Spinal cord (tissue), 10 donors: ENCODE measurements at places on chromosomes 2 and 18. TPM values are rescaled to one million over a fixed set of nuclear protein-coding genes. Genes with fewer than 3 reads are reported as not detected.

Gene MC5R
- polyA plus RNA-seq: 0.40 TPM

GRCh38 chr2:98560256-98560771 is 48.0 kb downstream of the COA5 start:
- DNase-seq: no peak

Gene DSG1
- not detected for polyA plus RNA-seq

GRCh38 chr2:30566631-30567030 is 119.6 kb downstream of the LCLAT1 start:
- no peak for DNase-seq

GRCh38 chr2:51612387-51612786 is 580.5 kb upstream of the NRXN1 start:
- DNase-seq: no peak

Gene CRIM1
- polyA plus RNA-seq: 47.4 TPM

GRCh38 chr2:196989496-196989895 is 63.0 kb upstream of the PGAP1 start:
- no peak for DNase-seq

GRCh38 chr2:217047209-217047608 is 187.3 kb upstream of the TNP1 start:
- no peak for DNase-seq

GRCh38 chr2:127508023-127508630 is 18.2 kb downstream of the IWS1 start:
- DNase-seq: no peak

DNA sequence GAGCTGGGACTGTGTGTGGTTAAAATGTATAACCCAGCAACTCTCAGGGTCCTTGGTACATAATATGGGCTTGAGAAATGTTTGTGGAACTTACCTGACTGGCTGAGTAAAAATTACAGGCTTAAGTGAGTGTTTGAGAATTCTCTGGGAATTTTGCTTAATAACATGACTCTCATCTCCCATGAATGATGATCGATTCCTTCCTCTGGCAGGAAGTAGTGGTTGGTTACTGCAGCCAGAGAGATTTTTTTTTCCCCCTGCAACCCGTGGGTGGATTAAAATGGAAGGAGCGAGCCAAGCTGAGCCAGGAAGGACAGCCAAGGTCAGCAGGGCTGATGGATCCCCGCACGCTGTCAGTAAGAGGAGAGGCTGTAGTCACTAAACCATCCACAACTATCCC is 40.6 kb upstream of the RFX8 start:
- peak; percentile 14 for DNase-seq

DNA sequence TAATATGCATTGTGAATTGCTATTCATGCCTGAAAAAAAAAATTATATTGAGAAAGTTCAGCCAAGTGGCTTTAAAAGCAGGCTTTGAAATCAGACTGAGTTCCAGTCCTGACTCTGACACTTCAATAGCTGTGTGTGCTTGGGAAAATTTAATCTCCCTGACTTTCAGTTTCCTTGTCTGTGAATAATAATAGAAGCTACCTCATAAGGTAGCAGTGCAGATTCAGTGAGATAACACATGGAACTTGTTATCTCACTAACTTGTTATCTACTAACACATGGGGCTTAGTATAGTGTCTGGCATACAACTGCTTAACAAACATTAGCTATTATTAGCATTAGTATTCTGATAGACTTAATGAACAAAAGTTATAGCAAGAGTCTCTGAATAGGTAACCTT is 14.9 kb downstream of the ALS2 start:
- no peak for DNase-seq

DNA sequence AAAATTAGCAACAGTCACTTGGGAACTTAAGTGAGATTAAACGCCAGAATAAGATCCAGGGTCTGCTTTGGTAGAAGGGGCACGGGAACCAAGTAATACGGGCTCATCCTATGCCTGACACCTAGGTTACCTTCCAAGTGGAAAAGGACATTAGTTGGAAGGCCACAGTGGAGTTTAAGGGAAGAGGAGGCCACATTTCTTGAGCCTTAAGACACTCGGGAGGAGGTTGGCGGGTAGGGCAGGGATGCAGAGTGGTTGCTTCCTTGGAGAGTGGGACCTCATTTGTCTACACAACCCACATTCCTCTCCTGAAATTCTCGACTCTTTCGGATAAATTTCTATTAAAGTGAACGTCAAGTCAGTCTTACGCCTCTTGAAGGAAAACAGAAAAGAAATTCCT is 510 bp upstream of the DNAH6 start:
- DNase-seq: no peak

GRCh38 chr2:102025016-102025501 is 33.3 kb downstream of the IL1R2 start:
- DNase-seq: no peak

GRCh38 chr18:49920731-49921130 is 107.4 kb upstream of the ACAA2 start:
- DNase-seq: no peak

DNA sequence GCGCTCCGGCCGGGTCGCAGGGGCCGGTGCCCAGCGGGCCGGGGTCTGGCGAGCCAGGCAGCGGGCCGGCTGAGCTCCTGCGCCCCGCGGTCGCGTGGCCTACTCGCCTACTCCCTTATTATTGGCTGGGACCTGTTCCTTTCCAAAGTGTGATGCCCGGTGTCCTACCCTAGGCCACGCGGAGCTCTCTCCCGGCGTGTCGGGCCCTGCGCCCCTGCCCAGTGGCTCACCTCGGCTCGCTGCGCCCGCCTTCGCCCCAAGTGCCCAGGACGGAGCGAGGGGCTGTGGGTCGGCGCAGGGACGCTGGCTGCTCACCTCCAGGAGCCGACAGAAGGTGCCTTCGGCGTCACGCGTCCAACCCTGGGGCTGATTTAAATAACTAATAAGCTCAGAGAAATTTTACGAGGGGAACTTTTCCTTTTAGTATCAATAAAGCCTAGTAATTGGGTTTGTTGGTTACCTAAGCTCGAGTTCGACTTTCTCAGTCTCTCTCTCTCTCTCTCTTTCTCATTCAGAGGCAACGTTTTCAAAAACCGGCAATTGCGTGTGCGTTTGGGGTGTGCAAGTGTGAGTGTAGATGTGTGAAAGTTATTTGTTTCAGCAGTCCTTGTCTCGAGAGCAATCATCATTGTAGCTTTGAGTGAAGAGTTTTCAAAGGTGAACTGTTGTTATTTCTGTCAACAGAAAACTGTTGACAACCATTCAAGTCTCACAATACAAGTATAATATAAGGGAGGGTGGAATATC is 7.0 kb upstream of the SATB2 start:
- DNase-seq: peak; percentile 62

Gene FAP
- 11.4 TPM for polyA plus RNA-seq

- DNase-seq: no peak
Measured at GRCh38 chr2:105553538-105554196, 154.8 kb upstream of the FHL2 start.

Gene NTSR2
- polyA plus RNA-seq: 2.7 TPM

Gene LPIN2
- 43.7 TPM for polyA plus RNA-seq

- peak; percentile 47 for DNase-seq
Measured at GRCh38 chr2:126635281-126635680, 20.7 kb upstream of the GYPC start.

DNA sequence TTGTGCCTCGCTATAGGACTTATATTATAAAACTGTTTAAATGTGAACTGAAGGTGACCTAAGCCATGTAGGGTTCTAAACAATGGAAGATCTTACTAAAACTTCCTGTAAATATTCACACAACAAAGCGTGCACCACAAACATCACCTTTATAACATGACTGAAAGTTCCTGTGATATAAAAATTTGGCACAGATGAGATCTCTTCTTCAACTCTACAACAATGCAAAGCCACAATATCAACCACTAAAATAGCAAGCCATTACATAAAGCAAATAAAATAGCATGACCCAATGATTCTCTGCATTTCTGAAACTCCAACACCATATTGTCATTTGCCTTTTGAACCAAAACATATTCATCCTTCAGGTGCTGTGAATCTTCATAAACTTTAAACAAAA is 3.5 kb downstream of the YES1 start:
- no peak for DNase-seq

DNA sequence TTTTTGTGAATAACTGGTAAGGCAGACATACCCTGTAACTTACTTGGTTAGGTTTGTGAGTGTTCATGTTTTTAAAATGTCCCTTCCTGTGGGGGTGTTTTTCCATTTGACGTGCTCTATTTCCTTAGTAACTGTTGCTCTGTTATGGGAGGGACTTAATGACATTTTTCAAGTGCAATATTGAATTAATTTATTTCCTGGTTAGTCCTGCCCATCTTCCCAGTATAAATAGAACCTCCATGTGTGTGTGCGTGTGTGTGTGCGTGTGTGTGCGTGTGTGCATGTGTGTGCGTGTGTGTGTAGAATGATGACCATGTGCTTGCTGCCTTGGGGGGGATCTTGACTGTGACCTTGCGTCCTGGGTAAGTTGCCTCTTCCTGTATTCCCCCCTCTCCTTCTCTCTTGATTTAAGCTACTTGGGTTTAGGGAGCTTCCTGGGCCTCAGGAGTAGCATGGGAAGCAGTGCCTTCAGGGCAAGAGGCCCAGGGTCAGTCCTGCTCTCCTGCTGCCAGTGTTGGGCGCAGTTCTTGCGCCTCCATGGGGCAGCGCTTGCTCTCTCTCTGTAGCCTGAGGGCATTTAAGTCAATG is 163.9 kb downstream of the LDLRAD4 start:
- DNase-seq: no peak
